Putamen (tissue), 1 donor: ENCODE measurements at places on chromosomes 1 and 21.
A peak's percentile ranks its signal among the peaks of the same experiment; 100 is the strongest.

- DNase-seq, result no peak
Measured at GRCh38 chr1:208053661-208054060, 142.7 kb upstream of the CD34 start.

- peak; percentile 23 for DNase-seq
Measured at GRCh38 chr1:147892731-147893214, 9.8 kb upstream of the GJA8 start.

- DNase-seq, result no peak
Measured at GRCh38 chr1:45356186-45356585, 15.9 kb upstream of the MUTYH start.

GRCh38 chr1:156160000-156160742 lies 6.8 kb downstream of the SEMA4A start:
- no peak for DNase-seq

GRCh38 chr21:25647647-25648046 lies 8.6 kb downstream of the JAM2 start:
- no peak for DNase-seq

GRCh38 chr1:197360068-197360467 lies 92.0 kb downstream of the CRB1 start:
- DNase-seq, result no peak

DNA sequence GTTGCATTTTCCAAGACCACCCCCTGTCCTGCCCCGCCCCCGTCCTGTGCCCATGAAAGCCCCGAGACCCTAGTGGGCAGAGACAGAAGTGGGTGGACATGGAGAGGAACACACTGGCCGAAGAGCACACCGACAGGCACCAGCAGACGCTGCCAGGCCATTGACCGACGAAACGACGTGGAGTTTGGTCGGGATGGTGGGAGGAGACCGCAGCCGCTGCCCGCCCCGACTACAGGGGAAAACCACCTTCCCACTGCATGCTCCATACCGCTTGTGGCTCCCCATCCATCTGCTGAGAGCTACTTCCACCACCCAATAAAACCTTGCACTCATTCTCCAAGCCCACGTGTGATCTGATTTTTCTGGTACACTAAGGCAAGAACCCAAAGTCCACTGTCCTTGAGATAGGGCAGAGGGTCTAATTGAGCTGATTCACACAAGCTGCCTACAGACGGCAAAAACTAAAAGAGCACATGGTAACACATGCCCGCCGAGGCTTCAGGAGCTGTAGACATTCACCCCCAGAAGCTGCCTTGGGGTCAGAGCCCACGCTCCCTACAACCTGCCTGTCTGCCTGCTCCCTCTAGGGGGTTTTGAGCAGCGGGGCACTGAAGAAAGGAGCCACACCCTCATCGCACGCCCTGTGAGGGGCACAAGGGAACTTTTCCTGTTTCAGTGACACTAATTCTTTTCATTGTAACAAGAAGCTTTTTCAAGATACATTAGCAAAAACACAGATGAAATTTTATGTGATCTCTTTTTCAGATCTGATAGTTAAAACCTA lies 81.2 kb upstream of the RAB3GAP2 start:
- DNase-seq, result no peak
